ENCODE measurements at places on chromosomes 4 and X.

DNA sequence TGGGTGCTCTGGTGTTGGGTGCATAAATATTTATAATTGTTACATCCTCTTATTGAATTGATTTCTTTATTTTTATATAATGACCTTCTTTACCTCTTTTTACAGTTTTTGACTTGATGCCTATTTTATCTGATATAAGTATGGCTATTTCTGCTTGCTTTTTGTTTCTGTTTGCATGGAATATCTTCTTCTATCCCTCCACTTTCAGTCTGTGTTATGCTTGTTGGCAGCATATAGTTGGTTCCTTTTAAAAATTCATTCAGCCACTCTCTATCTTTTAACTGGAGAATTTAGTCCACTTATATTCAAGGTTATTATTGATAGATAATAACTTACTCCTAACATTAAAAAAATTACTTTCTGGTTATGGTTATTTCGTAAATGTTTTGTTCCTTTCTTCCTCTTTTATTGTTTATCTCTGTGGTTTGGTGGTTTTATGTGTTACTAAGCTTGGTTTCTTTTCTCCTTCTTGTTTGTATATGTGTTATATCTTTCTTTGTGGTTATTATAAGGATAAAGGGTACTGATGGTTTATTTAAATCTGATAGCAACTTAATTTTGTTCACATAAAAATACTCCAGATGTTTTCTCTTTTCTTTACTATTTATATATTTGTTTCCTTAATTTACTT, 69.5 kb downstream of the IL15 start:
- DNase-seq = no peak

- no peak for DNase-seq
These were observed 108.9 kb downstream of the AFAP1 start for GRCh38 chr4:7830747-7831146.

GRCh38 chr4:188408244-188409030, 269.2 kb downstream of the TRIML1 start:
- no peak for DNase-seq

GRCh38 chrX:114611018-114611619, 27.2 kb downstream of the HTR2C start:
- DNase-seq = no peak

DNA sequence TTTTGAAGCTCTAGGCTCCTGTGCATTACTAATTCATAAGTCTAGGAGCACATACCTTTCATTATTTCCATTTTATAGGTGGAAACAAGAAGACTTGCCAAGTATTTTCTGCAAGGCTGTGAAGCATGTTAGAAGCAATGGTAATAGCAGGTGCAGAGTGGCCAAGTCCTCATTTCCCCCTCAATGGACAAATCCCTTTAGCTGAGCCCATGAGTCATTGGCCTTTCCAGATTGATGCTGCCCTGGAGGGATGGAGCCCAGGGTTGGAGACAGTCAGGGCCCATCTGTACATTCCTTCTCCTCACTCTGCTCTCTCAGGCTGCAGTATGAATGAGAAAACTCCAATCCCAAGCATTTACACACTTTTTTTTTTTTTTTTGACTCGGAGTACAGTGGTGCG, 6.6 kb downstream of the MGST2 start:
- DNase-seq = no peak

DNA sequence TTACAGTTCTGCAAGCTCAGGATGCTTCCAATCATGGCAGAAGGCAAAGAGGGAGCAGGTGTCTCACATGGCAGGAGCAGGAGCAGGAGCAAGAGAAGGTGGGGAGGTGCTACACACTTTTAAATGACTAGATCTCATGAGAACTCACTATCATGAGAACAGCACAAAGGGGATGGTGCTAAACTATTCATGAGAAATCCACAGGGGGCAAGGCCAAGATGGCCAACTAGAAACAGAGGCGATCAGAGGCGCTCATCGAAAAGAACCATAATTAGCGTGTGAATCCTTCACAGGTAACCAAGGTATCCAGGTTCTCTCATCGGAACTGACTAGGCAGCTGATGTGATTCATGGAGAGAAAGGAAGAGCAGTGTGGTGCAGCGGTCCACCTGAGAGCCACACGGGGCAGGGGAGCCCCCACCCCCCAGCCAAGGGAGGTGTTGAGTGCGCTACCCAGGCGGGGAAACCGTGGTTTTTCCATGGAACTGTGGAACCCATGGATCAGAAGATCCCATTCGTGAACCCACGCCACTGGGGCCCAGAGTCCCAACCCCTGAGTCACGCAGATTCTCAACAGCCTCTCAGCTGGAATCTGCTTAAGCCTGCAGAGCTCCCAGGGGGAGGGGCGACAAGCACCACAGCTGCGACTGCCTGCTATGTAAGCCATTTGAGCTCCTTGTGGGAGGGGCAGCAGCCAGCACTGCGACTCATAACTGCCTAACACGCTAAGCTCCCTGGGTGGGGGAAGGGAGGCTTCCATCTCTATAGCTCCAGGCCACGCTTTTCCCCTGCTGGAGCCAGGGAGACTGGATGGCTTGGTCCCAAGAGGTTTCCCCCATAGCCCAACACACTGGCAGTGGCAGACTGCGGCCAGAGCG, 46.7 kb downstream of the FGF16 start:
- DNase-seq = no peak

GRCh38 chrX:19867411-19867732, 20.0 kb downstream of the SH3KBP1 start:
- DNase-seq = no peak

DNA sequence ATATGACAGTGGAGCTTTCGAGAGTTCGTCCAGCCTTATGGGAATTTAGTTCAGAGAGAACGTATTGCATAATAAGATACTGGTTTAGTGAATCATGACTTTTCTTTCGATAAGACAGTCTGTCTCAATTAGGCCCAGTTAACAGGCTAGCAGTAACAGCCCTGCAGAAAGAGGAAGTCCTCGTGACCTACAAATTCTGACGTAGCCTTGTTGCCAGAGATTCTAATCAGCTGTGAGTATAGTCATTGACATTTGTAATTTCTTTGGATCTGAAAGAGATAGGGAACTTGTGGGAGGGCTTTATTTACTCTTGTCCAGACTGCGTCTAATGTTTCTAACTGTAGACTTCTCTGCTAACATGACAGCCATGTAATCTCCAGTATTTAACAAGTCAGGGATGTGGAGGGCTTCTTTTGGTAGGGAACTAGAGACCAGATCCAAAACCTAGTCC, 15.8 kb downstream of the ART3 start:
- DNase-seq = peak; percentile 2

- DNase-seq = no peak
These were observed 1.2 kb upstream of the SHOX start for GRCh38 chrX:629230-630006.

DNA sequence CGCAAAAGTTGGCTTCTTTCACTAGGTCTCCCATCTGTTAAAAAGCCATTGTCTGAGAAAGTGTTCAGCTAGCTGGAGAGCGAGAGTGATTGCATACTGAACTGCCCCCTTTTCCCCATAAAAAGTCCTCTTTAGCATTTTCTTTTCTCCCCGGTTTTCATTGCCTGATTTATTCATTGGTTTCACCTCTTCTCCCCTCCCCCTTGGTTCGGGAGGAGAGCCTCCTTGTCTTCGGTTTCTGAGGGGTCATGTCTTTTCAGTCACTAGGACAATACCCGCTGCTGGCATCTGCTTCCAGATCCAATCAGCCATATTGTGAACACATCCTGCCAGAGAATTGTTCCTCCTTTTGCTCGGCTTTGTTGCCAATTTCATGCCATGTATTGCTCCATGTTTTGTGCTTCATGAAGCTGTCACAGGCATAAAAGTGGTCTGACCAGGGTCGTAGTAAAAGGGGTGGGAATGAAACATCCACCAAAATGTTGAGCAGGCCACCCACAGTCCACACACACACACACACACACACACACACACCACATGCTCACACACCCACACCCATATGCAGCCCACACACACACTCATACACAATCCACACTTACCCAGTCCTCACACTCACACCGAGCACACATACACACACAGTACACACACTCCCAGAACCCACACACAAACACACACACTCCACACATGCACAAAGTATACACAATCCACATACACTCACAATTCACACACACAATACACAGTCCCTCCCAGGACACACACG, 136.0 kb downstream of the NKX6-1 start:
- DNase-seq = no peak

- no peak for DNase-seq
These were observed 2.6 kb downstream of the PNCK start for GRCh38 chrX:153670748-153671588.

DNA sequence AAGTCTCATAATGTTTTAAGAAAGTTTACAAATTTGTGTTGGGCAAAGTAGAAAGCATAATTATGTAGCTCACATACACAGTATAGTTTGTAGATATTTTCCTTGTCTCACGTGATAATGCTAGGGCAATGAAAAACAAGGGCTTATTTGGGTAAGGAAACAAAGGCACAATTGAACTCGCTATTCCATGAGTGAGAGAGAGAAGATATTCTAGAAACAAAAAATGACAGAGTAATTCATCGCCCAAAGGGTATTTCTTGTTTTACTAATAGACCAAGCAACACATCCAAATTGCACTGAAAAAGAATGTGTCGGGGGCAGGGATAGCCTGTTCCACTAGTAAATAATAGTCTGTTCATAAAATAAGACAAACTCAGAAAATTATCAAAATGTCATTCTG, 3.6 kb upstream of the ASB11 start:
- no peak for DNase-seq

- DNase-seq = no peak
These were observed 5.5 kb downstream of the L1CAM start for GRCh38 chrX:153880440-153880815.

- DNase-seq = no peak
These were observed 23.4 kb upstream of the GLRB start for GRCh38 chr4:157052429-157053040.

DNA sequence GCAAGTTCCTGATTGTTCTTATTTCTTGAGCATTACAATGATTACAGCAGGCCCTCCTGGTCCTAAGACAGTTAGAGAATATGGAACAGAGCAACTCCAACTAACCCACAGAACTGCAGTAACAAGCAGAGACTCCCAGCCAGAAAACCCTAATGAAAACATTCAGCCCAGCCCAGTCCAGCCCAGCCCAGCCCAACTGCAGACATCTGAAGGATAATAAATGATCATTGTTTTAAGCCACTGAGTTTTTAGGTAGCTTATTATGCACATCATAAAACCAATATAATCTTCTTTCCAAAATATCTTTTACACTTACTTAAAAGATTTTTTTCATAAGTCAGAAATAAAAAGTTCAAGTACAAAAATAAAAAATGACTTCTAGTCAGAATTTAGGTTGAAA, 51.3 kb downstream of the SPOCK3 start:
- no peak for DNase-seq

DNA sequence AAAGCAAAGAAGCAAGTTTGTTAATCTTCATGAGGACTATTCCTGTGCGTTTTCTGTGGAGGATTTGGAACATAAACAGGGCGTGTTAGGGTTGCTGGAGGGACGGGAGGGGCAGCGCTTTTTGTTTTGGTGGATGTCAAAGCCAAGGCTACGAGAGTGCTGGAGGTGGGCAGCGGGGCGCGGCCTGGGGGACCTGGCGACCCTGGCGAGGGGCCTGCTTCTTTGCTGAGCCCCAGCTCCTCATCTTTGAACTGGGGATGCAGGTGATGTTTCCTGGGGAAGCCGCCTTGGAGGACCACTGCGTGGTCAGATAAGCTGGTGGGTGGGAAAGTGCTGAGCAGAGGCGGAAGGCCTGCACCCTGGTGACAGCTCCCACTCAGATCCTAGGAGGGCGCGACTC, 55.2 kb downstream of the SORCS2 start:
- DNase-seq = no peak

DNA sequence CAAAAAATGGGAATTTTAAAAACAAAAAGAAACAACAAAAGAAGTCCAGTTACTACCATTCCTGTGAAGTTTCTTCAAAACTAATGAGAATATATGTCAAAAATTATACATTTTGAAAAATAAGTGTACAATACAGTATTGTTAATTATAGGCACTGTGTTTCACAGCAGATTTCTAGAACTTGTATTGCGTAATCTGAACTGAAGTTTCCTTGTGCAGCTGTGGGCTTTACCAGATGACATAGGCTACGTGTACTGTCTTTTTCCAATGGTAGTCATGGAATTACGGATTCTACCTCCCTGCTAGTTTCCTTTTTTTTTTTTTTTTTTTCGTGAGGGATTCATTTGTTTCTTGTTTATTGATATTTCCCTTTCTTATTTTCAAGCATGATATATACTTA, 113.8 kb upstream of the GABRA2 start:
- DNase-seq = no peak

GRCh38 chrX:10557166-10557565, 63.2 kb downstream of the MID1 start:
- DNase-seq = no peak

GRCh38 chrX:53813670-53814440, 127.3 kb upstream of the HUWE1 start:
- DNase-seq = no peak

GRCh38 chrX:107731831-107732502, 43.6 kb downstream of the TSC22D3 start:
- DNase-seq = no peak

DNA sequence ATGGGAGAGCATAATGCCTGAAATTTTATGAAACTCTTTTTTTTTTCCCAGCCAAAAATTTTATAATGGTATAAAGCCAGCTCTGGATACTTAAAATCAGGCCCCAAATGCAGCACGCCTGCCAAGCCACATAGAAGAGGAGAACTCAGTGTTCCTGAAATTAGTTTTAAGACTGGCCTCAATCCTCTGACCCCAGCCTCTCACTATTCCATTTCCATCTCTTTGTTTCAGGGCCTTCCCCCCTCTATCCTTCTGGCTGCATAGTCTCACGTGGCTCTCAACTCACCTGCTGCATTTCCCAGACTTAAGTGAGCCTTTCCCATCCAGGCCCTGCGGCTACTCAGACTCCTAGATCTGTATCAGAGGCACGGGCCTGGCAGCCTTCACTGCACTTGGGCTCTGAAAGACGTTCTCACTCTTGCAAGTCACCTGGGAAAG, 5.2 kb upstream of the CBR4 start:
- DNase-seq = no peak

GRCh38 chr4:169996379-169997240, 29.6 kb downstream of the MFAP3L start:
- no peak for DNase-seq

- no peak for DNase-seq
These were observed 63.7 kb downstream of the FHIP1A start for GRCh38 chr4:151472711-151473110.

DNA sequence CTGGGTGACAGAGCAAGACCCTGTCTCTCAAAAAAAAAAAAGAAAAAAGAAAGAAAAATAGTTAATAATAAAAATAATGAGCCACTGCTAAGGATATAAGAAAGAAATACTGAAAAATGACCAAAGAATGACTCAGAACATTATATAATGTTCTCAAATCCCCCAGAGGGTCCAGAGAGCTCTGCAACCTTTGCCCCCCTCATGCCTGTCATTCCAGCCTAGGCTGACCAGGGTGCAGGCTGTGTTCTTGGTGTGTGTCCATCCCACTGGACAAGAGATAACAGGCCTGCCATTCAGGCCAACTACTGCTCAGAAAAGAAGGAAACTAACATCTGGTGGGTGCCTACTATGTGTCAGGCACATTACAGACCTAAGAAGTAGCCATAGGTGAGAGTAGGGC, 72.7 kb upstream of the EDNRA start:
- DNase-seq = no peak

GRCh38 chr4:122170775-122171174, 18.6 kb downstream of the BLTP1 start:
- no peak for DNase-seq
